ENCODE measurements at places on chromosomes 7 and 10.

DNA sequence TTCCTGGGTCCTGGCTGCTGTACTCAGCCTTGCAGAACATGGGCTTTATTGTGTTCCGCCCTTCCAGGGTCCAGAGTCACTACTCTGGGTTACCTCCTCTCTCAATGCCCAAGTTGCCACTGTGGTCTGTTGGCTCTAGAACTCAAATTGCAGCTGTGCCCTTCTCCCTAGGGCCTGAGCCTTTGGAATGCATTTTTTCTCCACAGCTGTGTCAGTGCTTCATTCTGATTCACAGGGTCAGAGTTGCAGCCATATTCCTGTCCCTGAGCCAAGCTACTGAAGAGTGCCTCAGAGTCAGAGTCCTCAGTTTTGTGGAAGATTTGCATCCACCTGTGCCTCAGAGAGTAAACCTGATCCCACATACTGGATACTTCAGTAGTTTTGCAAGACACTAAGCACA lies 167.5 kb downstream of the ITGB1 start:
- no peak for DNase-seq

GRCh38 chr7:18128846-18129245 lies 101.2 kb upstream of the PRPS1L1 start:
- DNase-seq: no peak

DNA sequence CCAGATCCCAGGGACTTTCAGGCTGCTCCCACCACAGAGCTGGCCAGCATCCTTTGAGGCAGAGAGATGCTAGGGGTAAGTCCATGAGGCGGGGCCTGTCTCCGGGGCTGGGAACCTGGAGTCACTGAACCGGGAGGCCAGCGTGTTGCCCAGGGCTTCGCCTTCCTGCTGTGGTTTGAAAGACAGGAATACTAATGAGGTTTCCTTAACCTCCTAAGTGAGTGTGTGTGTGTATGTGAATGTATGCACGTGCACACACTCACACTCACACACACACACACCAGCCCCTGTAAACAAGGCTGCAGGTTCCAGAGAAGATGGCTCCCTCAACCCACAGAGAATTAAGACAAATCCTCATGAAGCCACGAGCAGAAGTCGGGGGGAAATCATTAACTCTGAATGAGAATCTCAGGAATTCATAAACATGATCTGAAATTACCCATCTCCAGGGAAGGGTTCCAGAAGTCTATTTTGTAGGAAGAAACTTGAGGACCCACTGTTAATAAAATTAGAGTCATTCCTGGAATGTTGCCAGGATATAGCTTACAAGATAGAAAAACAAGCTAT lies 20.3 kb upstream of the PFKP start:
- no peak for DNase-seq

- no peak for DNase-seq
These were observed 63.0 kb downstream of the AOAH start for GRCh38 chr7:36661135-36661840.

DNA sequence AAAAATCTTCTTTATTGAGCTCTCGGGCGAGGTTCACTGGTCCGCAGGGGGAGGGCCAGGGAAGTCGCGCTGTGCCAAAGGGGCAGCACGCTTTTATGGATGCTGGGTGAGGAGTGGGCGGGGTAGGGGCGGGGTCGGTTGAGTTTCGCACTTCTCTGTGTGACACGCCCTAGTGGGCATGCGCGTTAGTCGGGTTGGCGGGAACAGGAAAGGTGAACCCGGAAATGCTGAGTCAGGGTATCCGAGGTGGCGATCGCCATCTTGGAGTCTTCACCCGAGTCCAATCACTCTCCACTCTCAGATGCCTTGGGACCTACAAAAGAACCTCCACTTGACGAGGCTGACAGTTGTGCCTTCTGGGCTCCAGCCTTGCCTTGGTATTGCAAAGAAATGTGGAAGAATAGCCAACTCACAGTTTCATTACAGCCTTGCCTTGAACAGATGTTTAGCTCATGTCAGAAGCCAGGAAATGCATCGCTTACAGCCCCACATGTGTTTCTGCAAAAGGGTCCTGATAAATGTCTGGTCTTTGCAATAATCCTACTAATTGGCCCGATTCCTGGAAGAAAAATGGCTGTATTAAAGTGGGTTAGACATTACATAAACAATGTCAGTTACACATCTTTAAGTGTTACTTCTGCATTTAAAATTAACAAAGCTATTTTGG lies 64.1 kb downstream of the AHR start:
- no peak for DNase-seq

GRCh38 chr7:143487566-143487965 lies 9.9 kb downstream of the TAS2R41 start:
- DNase-seq: no peak

DNA sequence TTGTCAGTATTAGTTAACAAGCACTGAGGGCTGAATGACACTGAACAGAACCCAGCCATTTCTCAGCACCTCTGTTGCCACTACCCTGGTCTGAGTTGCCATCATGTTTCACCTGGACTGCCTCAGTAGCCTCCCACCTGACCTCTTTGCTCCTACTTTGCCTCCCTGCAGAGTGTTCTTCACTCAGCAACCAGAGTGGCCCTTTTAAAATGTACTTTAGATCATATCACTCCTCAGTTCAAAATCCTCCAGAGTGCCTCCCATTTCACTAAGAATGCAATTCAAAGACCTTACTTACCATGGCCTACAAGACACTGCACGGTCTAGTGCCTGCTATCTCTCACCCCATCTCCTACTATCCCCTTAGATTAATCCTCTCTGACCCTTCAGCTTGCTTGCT lies 214.5 kb downstream of the AUTS2 start:
- DNase-seq: no peak

GRCh38 chr7:43166686-43167085 lies 54.2 kb downstream of the HECW1 start:
- DNase-seq: no peak

- no peak for DNase-seq
These were observed 35.5 kb upstream of the KCNMA1 start for GRCh38 chr10:77673101-77673500.

All from NCI-H460 (cell line).